ENCODE measurements at places on chromosomes 2 and 18. TPM values are rescaled to one million over a fixed set of nuclear protein-coding genes. Genes with fewer than 3 reads are reported as not detected.

The XIRP2 gene
- 0.78 TPM for total RNA-seq

The EPB41L5 gene
- 97.6 TPM for total RNA-seq

The GEN1 gene
- 11.7 TPM for total RNA-seq

The SCN7A gene
- total RNA-seq, result 1.6 TPM

The AKAIN1 gene
- total RNA-seq, result 3.6 TPM

The IL1F10 gene
- not detected for total RNA-seq

The GYPC gene
- 17.0 TPM for total RNA-seq

The UCN gene
- total RNA-seq, result 1.1 TPM

The IL37 gene
- total RNA-seq, result not detected

The LOXHD1 gene
- total RNA-seq, result 0.16 TPM

The ATG16L1 gene
- total RNA-seq, result 36.7 TPM

The ZEB2 gene
- 430 TPM for total RNA-seq

The MAB21L4 gene
- total RNA-seq, result not detected

The IL1RL1 gene
- not detected for total RNA-seq

The PID1 gene
- total RNA-seq, result 46.2 TPM

The CROCC2 gene
- total RNA-seq, result under 0.01 TPM

The ATOH8 gene
- total RNA-seq, result 3.0 TPM

The STEAP3 gene
- not detected for total RNA-seq

The CCDC141 gene
- 1.4 TPM for total RNA-seq

The NMUR1 gene
- not detected for total RNA-seq

The CCDC150 gene
- total RNA-seq, result 3.9 TPM

The PDE6D gene
- 25.4 TPM for total RNA-seq

The IL1A gene
- total RNA-seq, result not detected

The UGT1A5 gene
- total RNA-seq, result not detected

The EVA1A gene
- total RNA-seq, result 1.1 TPM

The TMEM17 gene
- 6.4 TPM for total RNA-seq

The DNAJC5G gene
- total RNA-seq, result not detected

The COL6A3 gene
- 23.9 TPM for total RNA-seq

The TUBB8B gene
- not detected for total RNA-seq

The IGFBP5 gene
- 17.2 TPM for total RNA-seq

The RNU2-63P gene
- not detected for total RNA-seq

The CYBRD1 gene
- total RNA-seq, result 12.3 TPM

The PFN4 gene
- total RNA-seq, result 0.47 TPM

The LYPD1 gene
- total RNA-seq, result 17.8 TPM

The RAB6D gene
- total RNA-seq, result 0.62 TPM

The AMER3 gene
- total RNA-seq, result 32.8 TPM

The CLEC4F gene
- total RNA-seq, result not detected

The PDE1A gene
- total RNA-seq, result 42.1 TPM

The C2orf74 gene
- 6.9 TPM for total RNA-seq
